ENCODE measurements at places on chromosomes 1 and 21.

GRCh38 chr1:86753700-86754099 lies 49.3 kb downstream of the SH3GLB1 start:
- H3K27ac ChIP-seq, result no peak overlapping the region
- H3K27me3 ChIP-seq, result no peaks in the 10 kb centered on the region
- no peaks in the 10 kb centered on the region for H3K4me1 ChIP-seq
- no peak overlapping the region for H3K4me3 ChIP-seq
- no peaks in the 10 kb centered on the region for H3K36me3 ChIP-seq

GRCh38 chr1:198764748-198765147 lies 125.9 kb downstream of the PTPRC start:
- no peaks in the 10 kb centered on the region for H3K36me3 ChIP-seq
- H3K4me3 ChIP-seq, result no peak overlapping the region
- H3K27me3 ChIP-seq, result no peaks in the 10 kb centered on the region
- no peaks in the 10 kb centered on the region for H3K4me1 ChIP-seq

GRCh38 chr1:197092491-197093023 lies 25.5 kb upstream of the F13B start:
- H3K4me1 ChIP-seq, result no peaks in the 10 kb centered on the region
- no peak for DNase-seq
- no peak overlapping the region for H3K27ac ChIP-seq
- H3K27me3 ChIP-seq, result no peaks in the 10 kb centered on the region
- no peaks in the 10 kb centered on the region for H3K36me3 ChIP-seq

- no peak overlapping the region for H3K4me3 ChIP-seq
- H3K27me3 ChIP-seq, result no peaks in the 10 kb centered on the region
- H3K4me1 ChIP-seq, result no peaks in the 10 kb centered on the region
- H3K27ac ChIP-seq, result no peak overlapping the region
- no peak for DNase-seq
Measured at GRCh38 chr21:35357041-35357780, 308.1 kb upstream of the RUNX1 start.

GRCh38 chr1:90768826-90769225 lies 51.7 kb upstream of the BARHL2 start:
- DNase-seq, result no peak
- H3K4me3 ChIP-seq, result no peak overlapping the region
- no peak overlapping the region for H3K27ac ChIP-seq
- no peaks in the 10 kb centered on the region for H3K27me3 ChIP-seq
- H3K36me3 ChIP-seq, result no peaks in the 10 kb centered on the region

DNA sequence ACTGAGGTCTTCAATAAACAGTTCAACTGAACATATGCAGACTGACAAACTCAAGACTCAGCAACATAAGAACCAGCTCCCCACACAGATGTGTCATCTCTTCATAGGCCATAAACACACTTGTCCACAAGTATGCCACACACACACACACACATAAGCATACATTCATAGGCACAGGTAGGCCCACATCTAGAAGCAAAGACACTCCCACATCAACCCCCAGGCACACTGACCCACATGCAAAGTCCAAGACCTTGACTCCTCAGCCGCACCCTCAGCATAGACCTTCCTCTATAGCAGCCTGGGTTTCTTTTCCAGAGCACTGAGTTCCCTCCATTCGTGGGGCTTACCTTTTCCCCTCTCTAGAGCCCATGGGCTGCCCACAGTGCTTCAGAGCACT lies 1.4 kb downstream of the LAD1 start:
- H3K27ac ChIP-seq, result peak overlapping the region; percentile 80
- no peaks in the 10 kb centered on the region for H3K27me3 ChIP-seq
- H3K4me3 ChIP-seq, result peak overlapping the region; percentile 46

GRCh38 chr1:79293611-79294010 lies 287.1 kb upstream of the ADGRL4 start:
- no peak overlapping the region for H3K27ac ChIP-seq
- H3K4me1 ChIP-seq, result no peaks in the 10 kb centered on the region
- no peak for DNase-seq
- no peaks in the 10 kb centered on the region for H3K27me3 ChIP-seq

- no peak overlapping the region for H3K4me3 ChIP-seq
- peak overlapping the region; percentile 74 for H3K27ac ChIP-seq
- H3K27me3 ChIP-seq, result no peaks in the 10 kb centered on the region
- no peak for DNase-seq
Measured at GRCh38 chr1:183219616-183220009, 33.5 kb downstream of the LAMC2 start.

- no peaks in the 10 kb centered on the region for H3K27me3 ChIP-seq
- no peaks in the 10 kb centered on the region for H3K4me1 ChIP-seq
Measured at GRCh38 chr1:47661040-47661439, 223.2 kb downstream of the FOXD2 start.

DNA sequence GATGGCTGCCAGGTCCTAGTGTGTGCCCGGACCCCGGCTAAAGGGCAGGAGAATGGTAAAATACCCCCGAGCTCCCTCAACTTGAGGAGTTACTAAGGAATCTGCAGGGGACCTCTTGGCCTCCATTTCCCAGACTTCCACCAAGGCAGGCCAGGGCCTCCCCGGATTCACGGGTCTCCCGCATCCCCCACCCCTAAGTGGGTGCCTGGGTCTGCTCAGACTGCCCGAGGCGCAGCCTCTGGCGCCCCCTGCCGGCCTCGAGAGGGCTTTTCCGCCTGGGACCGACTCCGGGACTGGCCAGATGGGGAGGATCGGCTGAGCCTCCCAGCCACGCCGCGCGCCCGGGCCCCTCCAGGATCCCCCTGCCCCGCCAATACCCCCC lies 1.7 kb downstream of the PLEKHG5 start:
- H3K4me1 ChIP-seq, result peaks cover 58% of the 10 kb centered on the region
- H3K27ac ChIP-seq, result peak overlapping the region; percentile 90
- no peaks in the 10 kb centered on the region for H3K27me3 ChIP-seq
- no peak for DNase-seq
- peak overlapping the region; percentile 52 for H3K4me3 ChIP-seq

DNA sequence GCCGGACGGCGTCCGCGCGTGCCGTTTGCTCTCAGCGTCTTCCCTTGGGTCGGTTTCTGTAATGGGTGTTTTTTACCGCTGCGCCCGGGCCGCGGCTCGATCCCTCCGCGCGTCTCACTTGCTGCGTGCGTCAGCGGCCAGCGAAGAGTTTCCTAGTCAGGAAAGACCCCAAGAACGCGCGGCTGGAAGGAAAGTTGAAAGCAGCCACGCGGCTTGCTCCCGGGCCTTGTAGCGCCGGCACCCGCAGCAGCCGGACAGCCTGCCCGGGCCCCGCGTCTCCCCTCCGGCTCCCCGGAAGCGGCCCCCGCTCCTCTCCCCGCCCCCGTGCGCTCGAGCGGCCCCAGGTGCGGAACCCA lies 159.8 kb downstream of the RUNX1 start:
- peak overlapping the region; percentile 64 for H3K4me3 ChIP-seq
- peaks cover 16% of the 10 kb centered on the region for H3K4me1 ChIP-seq
- no peak for DNase-seq
- no peaks in the 10 kb centered on the region for H3K27me3 ChIP-seq
- peak overlapping the region; percentile 90 for H3K27ac ChIP-seq

GRCh38 chr1:156493154-156493631 lies 7.4 kb downstream of the MEF2D start:
- peak overlapping the region; percentile 99 for H3K27ac ChIP-seq
- no peaks in the 10 kb centered on the region for H3K36me3 ChIP-seq
- no peaks in the 10 kb centered on the region for H3K27me3 ChIP-seq
- H3K4me1 ChIP-seq, result peaks cover 100% of the 10 kb centered on the region

DNA sequence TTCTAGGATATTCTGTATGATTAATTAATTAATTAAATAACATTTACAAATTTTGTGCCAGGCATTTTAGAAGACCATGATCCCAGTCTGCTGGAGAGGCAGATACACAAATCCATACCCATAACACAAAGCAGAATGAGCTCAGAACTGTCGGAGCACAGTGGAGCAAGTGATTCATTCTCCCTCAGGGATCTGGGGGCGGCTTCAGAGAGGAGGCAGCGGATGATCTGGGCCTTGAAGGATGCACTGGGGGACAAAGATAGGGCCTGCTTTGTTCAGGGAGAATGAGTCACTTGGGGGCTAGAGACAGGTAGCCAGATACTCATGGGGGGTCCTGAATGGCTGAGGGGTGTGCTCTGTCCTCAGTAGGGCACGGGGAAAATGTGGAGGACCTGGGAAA lies 50.9 kb upstream of the TRABD2B start:
- no peak overlapping the region for H3K27ac ChIP-seq
- no peaks in the 10 kb centered on the region for H3K36me3 ChIP-seq
- no peak for DNase-seq
- peaks cover 8% of the 10 kb centered on the region for H3K4me1 ChIP-seq

DNA sequence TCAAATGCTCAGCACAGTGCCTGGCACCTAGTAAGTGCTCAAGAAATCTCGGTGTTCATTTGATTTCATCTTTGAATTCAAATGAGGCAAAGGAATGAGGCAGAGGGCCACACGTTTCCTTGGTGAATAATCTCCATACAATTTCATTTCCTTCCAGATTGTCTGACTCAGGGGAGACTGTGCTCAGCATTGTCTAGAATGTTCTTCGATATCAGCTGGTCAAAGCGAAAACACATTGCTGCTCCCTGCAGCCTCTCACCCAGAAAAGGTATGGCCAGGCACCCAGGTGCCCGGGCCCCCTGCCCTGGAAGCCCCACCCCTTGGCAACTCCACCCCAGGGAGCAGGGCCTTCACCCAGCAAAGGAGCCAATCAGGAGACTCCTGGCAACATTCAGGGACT lies 55.8 kb downstream of the FBXO2 start:
- no peak overlapping the region for H3K4me3 ChIP-seq
- no peak for DNase-seq
- H3K27me3 ChIP-seq, result no peaks in the 10 kb centered on the region

DNA sequence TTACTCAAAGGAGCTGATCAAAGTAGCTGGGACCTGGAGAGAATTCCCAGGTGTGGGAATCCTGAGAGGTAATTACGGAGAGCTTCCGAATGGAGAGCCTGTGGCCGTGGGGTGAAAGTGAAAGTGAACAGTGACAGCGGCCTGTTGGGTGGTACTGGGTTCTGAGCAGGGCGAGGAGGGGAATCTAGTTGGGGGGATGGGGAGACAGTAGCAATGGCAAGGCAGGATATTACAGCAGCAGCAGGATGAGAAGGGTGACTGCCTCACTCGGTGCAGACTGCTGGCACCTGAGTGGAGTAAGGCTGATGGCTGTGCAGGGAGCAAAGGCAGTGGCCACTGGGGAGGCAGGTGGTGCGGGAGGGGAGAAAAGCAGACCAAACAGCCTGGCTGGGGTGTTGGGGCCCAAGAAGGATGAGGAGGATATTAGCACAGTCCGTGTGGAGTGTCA lies 70.3 kb upstream of the PRDX6 start:
- no peaks in the 10 kb centered on the region for H3K27me3 ChIP-seq
- H3K4me3 ChIP-seq, result no peak overlapping the region
- H3K27ac ChIP-seq, result no peak overlapping the region
- no peaks in the 10 kb centered on the region for H3K36me3 ChIP-seq
- no peaks in the 10 kb centered on the region for H3K4me1 ChIP-seq

- no peaks in the 10 kb centered on the region for H3K36me3 ChIP-seq
- no peak overlapping the region for H3K4me3 ChIP-seq
- H3K27ac ChIP-seq, result no peak overlapping the region
Measured at GRCh38 chr1:235831148-235831547, 35.6 kb downstream of the LYST start.

DNA sequence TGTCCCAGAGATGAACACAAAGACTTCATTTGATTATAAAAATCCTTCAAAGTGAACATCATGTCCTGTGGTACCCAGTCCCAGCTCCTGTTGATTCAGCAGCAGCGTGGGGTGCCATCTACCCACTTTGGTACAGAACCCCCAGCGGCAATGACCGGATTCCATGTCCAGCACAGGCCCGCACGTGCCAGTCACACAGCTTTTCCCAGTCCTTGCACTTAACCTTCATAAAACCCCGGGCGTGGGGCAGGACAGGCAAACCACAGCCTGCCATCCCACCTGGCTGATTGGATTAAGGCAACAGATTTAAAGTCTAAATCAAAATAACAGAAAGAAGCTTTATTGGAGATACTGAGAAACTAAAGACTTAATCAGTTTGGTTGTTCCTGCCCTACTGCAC lies 15.5 kb downstream of the CEP104 start:
- peaks cover 72% of the 10 kb centered on the region for H3K36me3 ChIP-seq
- no peaks in the 10 kb centered on the region for H3K27me3 ChIP-seq
- no peak overlapping the region for H3K4me3 ChIP-seq
- DNase-seq, result no peak
- H3K4me1 ChIP-seq, result no peaks in the 10 kb centered on the region

DNA sequence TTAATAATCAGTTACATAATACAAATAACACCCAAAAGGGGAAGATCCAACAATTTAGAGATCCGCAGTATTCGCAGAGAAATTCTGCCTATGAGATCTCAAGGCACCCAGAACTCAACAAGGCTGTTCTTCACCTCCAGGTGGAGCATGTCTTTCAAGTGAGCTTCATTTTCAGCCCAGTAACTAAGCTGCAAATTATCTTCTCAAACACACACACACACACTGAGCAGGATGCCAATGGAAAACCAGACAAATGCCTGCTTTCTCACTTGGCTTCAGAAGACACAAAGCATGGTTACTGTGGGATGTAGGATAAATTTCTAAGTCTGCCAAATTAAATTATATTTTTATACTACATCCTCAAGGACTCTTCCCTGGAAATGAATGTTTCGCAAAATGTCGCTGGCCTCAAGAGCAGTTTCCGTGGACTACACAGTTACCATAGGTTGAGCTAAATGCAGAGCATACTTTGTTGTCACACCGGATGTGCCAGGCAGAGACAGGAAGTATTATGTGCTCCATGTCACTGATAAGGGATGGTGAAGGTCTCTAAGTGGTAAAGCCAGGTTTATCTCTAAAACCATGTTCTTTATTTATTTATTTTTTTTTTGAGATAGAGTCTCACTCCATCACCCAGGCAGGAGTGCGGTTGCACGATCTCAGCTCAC lies 30.3 kb downstream of the UBR4 start:
- H3K27ac ChIP-seq, result no peak overlapping the region
- H3K36me3 ChIP-seq, result peaks cover 76% of the 10 kb centered on the region
- no peak overlapping the region for H3K4me3 ChIP-seq
- H3K4me1 ChIP-seq, result no peaks in the 10 kb centered on the region
- no peak for DNase-seq

DNA sequence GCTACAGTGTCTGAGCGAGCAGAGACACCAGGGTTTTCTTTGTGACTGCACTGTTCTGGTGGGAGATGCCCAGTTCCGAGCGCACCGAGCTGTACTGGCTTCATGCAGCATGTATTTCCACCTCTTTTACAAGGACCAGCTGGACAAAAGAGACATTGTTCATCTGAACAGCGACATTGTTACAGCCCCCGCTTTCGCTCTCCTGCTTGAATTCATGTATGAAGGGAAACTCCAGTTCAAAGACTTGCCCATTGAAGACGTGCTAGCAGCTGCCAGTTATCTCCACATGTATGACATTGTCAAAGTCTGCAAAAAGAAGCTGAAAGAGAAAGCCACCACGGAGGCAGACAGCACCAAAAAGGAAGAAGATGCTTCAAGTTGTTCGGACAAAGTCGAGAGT lies 2.7 kb downstream of the ZBTB18 start:
- H3K36me3 ChIP-seq, result peaks cover 13% of the 10 kb centered on the region
- no peak overlapping the region for H3K27ac ChIP-seq
- peaks cover 40% of the 10 kb centered on the region for H3K4me1 ChIP-seq

Measured in vagina (tissue), 2 donors.